ENCODE measurements at places on chromosomes 13 and 19. TPM values are rescaled to one million over a fixed set of nuclear protein-coding genes. Genes with fewer than 3 reads are reported as not detected.

DNA sequence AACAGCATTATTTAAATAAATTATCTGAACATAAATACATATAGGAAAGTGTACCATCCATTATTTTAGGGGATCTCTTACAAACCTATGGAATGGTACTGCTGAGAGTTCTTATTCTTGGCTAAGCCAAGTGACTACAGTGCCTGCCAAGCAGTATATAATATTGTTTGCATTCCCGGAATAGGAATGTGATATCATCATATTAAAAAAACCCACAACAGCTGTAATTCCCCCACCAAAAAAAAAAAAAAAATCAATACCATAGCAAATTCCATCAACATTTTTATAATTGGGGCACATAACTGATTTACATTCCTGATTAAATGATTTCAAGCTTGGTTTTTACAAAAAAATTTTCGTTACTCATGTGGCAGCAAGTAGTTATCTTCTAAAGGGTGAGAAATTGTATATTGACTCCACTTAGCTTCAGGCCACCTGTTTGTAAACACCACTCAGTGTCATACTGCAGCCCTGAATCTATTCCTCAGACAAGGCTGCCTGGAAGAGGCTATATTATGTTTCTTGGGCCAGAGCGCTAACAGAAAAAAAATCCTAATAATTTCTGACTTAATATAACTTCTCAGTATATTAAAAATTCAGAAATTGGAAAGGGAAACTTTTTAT lies 278.1 kb downstream of the DNAJC15 start:
- no peaks in the 10 kb centered on the region for H3K4me1 ChIP-seq
- no peak for DNase-seq
- H3K27ac ChIP-seq = no peak overlapping the region
- H3K27me3 ChIP-seq = no peaks in the 10 kb centered on the region

DNA sequence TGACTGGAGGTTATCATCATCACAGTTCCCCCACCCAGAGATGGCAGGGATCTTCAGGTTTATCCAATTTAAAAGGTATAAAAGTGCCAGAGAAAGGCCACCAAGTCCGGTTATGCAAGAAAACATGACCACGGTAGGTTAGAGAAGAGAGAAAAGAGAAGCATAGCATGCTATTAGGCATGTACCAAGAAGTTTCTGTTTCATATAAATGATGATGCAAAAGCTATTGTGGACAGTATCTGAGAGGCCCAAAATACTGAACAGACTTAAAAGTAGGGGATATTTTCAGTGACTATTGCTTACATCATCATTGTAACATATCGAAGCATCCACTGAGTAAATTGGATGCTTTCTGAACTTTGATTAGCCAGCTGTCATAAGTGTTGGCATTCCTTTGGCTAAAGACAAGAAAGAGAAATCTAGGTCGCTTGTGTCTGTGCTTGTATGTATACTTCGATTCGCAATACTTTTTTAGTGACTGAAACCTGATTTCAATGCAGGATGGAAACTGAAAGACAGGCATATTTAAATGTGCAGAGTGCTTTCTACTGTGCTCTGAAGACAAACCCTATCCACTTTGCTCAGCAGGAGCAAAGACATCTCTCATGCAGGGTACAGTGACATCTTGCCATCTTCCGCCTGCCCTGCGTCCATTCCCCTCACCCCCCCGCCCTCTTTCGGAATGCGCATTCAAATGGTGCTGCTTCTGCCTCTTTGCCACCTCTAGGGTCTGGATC lies 180.3 kb downstream of the SHISA2 start:
- DNase-seq = no peak
- H3K4me3 ChIP-seq = no peak overlapping the region
- no peak overlapping the region for H3K27ac ChIP-seq
- no peaks in the 10 kb centered on the region for H3K4me1 ChIP-seq
- H3K36me3 ChIP-seq = no peaks in the 10 kb centered on the region

GRCh38 chr13:28077231-28077630 lies 23.1 kb downstream of the FLT3 start:
- H3K36me3 ChIP-seq = no peaks in the 10 kb centered on the region
- H3K4me1 ChIP-seq = no peaks in the 10 kb centered on the region
- no peaks in the 10 kb centered on the region for H3K27me3 ChIP-seq
- H3K4me3 ChIP-seq = no peak overlapping the region
- no peak for DNase-seq

RFPL4A gene
- 0.16 TPM for total RNA-seq

DNA sequence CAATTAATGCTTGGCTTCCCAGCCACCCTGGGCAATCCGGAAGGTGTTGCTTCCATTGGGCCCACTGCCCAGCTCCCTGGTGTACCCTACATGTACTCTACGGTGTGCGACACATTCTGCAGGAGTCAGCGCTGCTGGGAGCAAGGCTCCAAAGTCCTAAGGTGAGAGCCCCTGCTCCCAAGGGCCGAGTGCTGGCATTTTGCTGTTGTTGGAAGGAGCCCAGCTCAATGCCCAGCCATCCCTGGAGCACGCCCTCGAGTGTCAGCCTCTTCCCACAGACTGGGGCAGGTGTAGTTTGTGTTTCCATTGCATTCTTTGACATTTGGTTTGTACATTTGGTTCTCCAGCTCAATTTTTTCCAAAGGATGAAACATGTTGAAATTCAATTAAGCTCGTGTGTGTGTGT lies 64.6 kb downstream of the GGACT start:
- H3K27ac ChIP-seq = no peak overlapping the region
- no peak overlapping the region for H3K4me3 ChIP-seq
- H3K36me3 ChIP-seq = no peaks in the 10 kb centered on the region
- H3K27me3 ChIP-seq = no peaks in the 10 kb centered on the region

- DNase-seq = peak; percentile 61
- peaks cover 16% of the 10 kb centered on the region for H3K4me1 ChIP-seq
- H3K4me3 ChIP-seq = peak overlapping the region; percentile 97
- no peaks in the 10 kb centered on the region for H3K27me3 ChIP-seq
- peaks cover 72% of the 10 kb centered on the region for H3K36me3 ChIP-seq
These were observed 2.8 kb downstream of the UBA2 start for GRCh38 chr19:34430738-34431625.

Data from K562 (cell line).